ENCODE measurements at places on chromosomes 11 and 22.

DNA sequence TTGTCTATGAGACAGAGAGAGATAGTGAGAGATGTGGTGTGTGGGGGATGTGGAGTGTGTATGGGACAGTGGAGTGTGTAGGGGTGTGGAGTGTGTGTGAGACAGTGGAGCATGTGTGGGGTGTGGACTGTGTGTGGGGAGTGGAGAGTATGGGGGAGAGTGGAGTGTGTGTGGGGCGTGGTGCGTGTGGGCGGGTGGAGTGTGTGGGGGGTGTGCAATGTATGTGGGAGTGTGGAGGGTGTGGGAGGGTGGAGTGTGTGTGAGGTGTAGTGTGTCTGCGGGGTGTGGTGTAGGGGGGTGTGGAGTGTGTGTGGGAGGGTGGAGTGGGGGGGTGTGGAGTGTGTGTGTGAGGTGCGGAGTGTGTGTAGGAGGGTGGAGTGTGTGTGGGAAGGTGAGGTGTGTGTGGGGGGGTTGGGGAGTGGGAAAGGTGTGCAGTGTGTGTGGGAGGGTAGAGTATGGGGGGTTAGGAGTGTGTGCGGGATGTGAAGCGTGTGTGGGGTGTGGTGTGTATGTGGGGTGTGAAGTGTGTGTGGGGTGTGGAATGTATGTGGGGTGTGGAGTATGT is 356.9 kb downstream of the CADM1 start:
- DNase-seq, result no peak

GRCh38 chr11:114447892-114448291 is 8.6 kb downstream of the REXO2 start:
- DNase-seq, result no peak

GRCh38 chr11:83951521-83951920 is 665.4 kb upstream of the CCDC90B start:
- DNase-seq, result no peak

DNA sequence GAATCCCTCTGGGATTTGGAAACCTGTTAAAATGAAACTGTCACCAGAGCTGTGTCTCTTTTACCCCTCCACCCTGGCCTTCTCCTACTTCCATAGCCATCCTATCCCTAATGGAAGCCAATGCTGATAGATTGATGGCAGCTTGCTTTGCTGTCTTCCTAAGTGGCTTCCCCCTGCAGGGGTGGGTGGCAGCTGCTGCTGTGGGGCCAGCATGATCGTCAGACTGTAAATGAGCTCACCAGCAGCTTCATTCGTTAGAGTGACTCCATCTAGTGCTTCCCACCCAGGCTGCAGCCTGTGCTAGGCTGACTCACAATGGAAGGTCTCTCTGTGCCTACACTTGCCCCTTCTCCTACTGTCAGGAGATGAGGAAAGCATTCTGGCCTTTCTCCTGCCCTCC is 311.0 kb downstream of the BUD13 start:
- no peak for DNase-seq

DNA sequence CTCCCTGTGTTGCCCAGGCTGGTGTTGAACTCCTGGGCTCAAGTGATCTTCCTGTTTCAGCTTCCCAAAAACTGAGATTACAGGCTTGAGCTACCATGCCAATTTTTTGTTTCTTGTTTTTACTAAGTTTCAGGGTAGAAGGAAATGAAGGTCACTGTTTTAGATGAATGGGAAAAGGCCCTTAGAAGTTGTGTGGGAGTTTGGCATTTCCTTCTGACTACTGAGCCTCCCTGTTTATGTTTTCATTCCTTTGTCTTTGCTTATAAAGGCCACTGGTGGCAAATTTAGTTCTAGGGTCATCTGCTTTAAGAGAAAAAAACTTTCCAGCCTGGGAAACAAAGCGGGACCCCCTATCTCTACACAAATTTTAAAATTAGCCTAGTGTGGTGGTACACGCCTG is 22.1 kb downstream of the SRPRA start:
- no peak for DNase-seq

DNA sequence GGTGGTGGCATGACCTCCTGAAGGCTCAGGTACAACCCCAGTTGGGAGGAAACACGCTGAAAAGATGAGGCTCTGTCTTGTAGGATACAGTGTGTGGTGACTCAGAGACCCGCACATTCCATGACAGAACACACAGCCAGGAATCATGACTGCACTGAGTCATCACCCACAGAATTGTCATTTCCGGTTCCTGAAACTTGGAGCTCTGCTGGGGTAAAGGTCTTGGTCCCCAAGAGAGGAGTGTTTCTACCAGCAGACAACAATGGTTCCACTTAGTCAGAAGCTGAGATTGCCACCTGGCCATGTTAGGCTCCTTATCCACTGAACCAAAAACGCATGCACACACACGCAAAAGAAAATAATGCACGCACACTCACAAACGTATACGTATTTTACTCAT is 31.5 kb upstream of the CYB5R3 start:
- DNase-seq, result peak; percentile 95

- DNase-seq, result no peak
These were observed at the start of gene OR9I1 for GRCh38 chr11:58125469-58125868. OR9I1 (minus strand) TSS chr11:58125530; CDS start chr11:58119444, 6,086 bp downstream.

GRCh38 chr11:44822369-44822768 is 95.6 kb downstream of the TSPAN18 start:
- no peak for DNase-seq

DNA sequence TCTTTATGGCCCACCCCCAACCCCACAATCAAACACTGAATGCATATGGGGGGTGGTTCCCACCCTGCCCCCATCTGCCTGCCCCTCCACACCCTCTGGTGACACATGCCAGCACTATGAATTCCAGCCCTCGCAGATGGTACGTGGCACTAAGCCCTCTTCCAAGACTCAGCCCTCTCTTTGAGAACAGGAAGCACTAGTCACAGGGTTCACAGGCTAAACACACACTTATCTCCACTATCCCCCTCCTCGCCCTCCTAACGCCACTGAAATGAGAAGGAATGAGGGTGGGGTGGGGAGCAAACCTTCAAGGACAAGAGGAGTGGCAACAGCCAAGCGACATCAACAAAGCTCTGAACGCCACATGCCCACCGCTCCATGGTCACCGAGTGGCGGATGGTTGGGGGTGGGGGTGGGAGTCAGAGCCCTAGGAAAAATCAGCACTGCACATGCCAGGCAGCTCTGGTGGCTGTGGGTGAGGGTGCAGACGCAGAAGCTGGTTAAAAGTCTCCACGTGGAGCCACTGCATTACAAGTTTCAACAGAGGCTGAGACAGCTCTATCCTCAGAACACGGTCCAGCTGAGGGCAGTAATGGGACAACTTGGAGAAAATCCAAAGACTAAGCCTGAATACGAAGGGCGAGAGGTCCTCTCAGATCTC is 33.6 kb downstream of the TMEM184B start:
- DNase-seq, result peak; percentile 88

- peak; percentile 45 for DNase-seq
These were observed 395.7 kb downstream of the MN1 start for GRCh38 chr22:27405672-27406388.

DNA sequence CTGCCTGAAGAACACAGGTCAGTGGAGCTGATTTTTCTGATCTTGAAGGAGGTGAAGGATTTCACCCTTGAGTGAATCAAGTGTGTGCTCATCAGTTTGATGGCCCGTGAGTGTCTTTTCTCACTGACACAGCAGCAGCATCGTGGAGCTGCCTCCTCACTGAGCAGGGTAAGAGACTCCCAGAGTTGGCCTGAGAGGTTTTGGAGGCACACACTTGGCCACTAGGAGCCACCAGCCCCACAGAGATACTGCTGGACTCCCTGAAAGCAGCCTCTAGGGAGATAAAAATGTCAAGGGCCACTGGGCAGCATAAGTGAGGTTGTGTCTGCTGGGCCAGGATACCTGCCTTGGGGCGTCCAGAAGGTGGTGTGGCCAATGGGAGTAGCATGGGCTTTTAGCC is 245.4 kb downstream of the GRIK4 start:
- no peak for DNase-seq

DNA sequence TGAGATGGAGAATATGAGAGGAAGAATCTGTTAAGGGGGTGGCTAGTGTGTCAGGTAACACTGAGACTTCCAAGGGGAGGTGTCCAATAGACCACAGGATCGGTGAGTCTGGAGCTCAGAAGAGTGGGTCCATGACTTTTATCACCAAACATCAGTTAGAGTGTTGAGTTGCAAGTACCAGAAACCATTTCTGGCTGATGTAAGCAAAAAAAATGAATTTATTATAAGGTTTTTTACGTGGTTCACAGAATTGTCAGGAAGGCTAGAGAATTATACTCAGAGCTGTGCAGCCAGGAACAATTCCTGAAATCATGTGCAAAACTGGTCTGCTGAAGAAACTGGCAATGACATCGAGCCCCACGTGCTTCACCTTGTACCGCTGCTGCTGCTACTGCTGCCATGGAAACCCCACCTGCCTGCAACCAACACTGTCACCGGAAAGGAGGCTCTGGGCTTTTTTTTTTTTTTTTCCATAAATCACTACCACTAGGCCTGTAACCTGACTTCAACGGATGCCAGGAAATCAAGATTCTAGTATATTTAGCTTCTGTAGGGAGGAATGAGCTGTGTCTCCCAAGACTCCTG is 16.6 kb upstream of the STK33 start:
- no peak for DNase-seq

- peak; percentile 41 for DNase-seq
These were observed at the start of gene TMEM25 for GRCh38 chr11:118530683-118531596. TMEM25 (plus strand) TSS chr11:118531192; CDS start chr11:118531802, 610 bp downstream.

Data from M059J (cell line).